ENCODE measurements at places on chromosomes 3 and 15.

DNA sequence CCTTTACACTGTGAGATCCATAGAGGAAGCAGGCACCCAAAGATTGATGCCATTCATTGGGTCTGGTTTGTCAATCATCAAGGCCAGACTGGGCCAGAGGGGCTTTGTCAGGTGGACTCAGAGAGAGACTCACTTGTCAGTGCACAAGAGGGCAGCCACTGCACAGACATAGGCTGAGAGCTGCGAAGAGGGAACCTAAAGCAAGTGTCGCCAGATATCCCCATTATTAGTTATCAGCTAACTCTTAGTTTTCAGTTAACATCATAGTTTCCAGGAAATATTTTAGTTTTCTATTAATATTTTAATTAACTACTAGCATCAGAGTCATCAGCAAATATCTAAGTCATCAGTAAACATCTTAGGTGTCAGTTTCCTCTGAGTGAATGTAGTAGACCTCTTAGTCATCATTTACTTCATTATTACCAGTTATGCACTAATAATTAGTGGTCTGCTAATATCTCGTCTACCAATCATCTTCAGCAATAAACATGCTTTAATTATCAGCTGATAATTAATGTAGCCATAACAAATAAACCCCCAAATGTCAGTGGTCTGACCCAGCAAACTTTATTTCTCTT is 41.7 kb upstream of the LIMD1 start:
- no peak for DNase-seq

DNA sequence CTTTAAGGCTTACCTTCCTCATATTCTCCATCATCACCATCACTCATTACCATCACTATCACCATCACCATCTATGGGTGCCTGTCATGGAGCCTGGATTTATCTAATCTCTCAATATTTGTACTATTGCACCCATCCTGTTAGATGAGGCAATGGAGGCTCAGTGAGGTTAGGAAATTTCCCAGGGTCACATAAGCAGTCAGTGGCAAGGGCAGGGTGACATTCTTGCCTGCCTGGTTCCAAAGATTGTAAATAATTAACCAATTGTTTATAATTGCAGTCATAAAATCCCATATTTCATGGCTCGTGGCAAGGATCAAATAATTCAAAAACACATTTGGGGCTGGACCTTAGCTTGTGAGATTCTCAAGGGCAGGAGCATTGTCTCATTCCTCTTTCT is 55.2 kb downstream of the MGLL start:
- no peak for DNase-seq

DNA sequence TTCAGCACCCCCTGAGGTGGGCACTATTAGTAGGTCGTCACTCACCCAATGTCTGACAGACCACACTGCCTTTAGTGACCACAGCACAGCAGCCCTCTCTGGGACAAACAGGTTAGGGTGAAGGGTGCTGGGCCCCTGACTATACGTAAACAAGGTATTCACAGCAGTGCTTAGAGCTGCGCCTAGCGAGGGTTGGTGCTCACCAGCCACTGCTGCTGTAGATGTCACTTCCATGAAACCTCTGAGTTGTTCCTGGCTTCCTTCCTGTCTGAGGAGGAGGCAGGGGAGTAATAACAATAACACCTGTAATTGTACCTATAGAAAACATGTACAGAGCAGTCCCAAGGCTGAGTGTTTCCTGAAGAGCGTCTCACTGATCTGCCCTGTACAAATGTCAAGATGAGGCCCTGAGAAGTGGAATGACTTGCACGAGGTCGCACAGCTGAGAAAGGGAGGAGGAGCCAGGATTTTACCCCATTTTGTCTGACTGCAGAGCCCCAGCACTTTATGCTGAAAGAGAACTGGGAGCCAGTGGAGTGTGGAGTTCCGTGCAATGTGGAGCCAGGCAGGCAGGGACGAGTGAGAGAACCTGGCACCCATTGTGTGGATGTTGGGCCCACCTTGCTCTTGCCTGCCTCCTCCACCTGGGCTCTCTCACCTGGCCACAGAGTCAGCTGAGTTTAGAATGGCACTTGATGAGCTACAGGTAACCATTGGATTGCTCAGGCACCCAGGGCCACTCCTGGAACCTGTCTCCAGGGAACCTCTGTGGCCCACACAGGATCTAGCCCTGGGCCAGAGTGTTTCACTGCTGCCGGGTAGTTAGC is 93.8 kb downstream of the DNAJB8 start:
- no peak for DNase-seq

- DNase-seq, result no peak
Observed at GRCh38 chr3:117531078-117531767, 821.6 kb downstream of the TUSC7 start.

GRCh38 chr3:21517184-21517583 is 233.8 kb downstream of the ZNF385D start:
- DNase-seq, result no peak

DNA sequence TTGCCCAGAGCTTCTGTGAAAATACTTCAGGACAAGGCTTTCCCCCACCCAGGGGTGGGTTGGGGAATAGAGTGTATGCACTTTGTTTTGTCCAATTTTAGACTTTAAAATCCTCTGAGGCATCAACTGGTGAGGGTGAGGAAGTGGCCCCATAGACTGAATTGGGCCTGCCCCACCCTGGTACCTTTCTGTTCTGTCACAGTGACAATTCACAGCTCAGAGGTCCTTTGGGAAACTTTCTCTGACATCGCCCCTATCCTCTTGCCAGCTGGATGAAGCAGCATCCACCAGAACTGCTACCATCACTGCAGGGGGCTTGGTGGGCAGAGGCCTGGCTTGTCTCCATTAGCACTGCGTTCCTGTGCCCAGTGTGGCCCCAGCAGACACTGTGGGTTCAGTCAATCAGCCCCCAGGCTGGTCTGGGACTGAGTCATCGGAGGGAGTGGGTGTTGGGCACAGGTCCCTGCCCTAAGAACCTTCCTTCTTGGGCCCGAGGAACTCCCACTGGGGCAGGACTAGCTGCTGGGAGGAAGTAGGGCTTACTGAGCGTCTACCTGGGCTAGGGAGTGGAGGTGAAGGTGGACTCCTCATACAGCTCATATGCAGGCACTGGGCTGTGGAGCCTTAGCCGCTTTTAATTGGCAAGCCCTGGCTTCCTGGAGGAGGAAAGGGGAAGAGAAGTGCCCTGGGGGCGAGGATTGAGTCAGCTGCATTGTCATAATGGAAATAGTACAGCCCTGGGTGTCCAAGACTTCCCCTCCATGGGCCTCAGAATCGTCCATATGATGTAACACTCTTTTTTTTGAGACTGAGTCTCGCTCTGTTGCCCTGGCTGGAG is 1.5 kb upstream of the PPM1M start:
- peak; percentile 49 for DNase-seq

DNA sequence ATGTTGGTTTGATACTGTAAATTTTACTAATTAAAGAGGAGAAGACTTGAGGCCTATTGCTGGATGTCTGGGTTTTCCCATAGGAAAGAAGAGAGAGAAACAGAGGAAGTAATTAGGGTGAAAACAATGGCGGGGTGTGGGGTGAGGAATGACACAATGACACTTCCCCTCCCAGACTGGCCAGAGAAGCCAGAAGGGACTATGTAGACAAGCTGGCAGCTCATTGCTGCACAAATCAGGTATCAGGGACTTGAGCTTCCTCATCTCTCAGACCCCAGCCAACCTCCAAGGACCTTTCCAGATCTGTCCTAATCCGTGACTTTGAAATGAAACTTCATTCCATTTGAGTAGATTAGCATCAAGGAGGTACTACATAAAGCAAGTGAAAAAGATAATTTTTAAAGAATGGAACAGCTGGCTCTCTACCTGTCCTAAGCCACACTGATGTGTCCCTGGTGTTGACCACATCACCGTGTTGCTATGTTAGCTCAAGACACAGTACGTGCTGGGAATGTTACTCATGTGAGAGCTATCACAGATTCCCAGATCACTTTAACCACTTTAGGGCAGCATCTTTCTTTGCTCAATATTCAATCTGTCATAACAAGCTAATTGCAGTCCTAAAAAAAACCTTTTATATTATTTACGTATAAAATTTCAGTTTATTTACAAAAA is 22.2 kb downstream of the TMEM212 start:
- DNase-seq, result no peak

DNA sequence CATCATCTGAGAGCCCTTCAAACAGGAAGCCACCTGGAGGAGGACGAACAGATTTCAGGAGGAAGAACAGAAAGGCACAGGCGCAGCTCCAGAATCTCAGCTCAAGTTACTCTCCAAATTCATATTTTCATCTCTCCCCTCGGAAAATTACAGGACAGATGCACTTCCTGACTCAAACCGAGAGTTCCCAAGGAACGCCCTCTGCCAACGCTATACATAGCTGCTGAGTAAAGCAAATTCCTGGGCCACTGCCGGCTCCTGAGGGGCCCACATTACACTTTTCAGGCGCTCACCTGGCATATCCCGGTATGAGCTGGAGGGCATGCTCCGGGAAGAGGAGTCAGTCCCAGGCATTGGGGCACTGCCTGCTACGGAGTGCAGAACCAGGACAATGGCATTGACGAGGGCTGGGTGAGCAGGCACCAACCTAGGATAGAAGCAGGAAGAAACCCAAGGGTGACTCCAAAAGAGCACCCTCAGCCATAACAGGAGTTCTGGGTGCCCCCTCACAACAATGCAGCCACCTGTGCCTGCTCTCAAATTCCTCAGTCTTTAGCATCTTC is 11.2 kb downstream of the UBL7 start:
- DNase-seq, result no peak

- DNase-seq, result no peak
Observed at GRCh38 chr3:27717200-27717852, 4.8 kb downstream of the EOMES start.

- DNase-seq, result no peak
Observed at GRCh38 chr15:84947947-84948830, 33.5 kb upstream of the PDE8A start.
